Stimulated activated CD4-positive, alpha-beta T cell treated with anti-CD3 and anti-CD28 coated beads, Interleukin-1b, Interleukin-23, amount 100 ng/mL, for 1 hour (primary cell): ENCODE measurements at places on chromosomes 4 and X.

GRCh38 chr4:85763202-85763601 lies 288.3 kb downstream of the ARHGAP24 start:
- DNase-seq = no peak

DNA sequence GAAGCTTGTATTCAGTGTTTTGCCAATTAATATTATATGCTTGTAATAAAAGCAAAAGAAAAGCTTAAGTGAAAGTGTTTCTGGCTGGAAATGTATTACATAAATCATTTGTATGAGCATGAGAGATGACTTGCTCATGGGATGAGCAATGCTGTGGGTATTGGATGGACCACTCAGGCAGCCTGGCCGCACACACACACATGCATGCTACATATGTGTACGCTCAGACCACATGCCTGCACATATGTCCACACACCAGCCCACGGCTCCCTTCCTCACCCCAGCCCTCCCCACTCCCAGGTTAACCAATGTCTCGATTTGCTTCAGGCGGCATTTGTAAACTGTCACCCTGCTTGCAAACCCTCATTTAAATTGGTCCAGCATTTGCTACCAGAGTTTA lies 55.9 kb downstream of the CPLX1 start:
- DNase-seq = no peak

DNA sequence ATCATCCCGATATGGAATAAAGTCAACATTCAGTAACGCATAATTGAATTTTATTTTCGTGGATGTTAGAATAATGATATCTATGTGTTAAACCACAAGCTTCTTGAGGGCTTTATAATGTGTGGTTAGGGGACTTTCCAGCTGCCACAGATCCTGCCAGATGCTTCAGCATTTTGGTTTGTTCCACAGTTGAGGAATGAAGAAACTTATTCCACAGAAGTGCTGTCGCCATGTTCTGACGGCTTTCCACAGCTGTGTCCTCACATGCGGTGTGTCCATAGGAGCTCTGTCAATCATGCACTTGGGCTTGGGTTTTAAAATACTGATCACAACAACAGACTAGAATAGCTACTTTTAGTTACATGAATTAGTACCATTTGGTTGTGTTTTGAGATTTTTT lies 411.9 kb downstream of the TRIML1 start:
- DNase-seq = no peak

GRCh38 chrX:102720237-102721168 lies at the start of gene GPRASP3:
GPRASP3 (plus strand) TSS chrX:102720743; CDS start chrX:102748996, 28,253 bp downstream.
- peak; percentile 32 for DNase-seq

DNA sequence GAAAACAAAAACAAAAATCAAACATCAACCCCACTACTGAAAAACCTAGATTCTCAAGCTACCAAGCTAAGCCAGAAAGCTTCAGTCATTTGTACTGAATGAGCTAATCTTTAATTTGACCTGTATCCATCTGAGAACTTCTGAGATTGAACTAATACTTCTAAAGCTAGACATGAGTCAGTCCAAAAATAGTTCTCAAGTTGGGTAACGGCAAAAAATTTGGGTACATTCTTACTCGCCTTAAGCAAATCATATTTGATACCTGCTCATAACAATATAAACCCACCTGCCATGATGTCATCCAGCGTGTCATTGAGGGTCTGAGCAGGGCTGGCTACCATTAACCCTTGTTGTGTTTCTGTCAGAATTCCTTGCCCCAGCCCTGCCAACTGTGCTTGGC lies 69.7 kb upstream of the COX18 start:
- DNase-seq = no peak

DNA sequence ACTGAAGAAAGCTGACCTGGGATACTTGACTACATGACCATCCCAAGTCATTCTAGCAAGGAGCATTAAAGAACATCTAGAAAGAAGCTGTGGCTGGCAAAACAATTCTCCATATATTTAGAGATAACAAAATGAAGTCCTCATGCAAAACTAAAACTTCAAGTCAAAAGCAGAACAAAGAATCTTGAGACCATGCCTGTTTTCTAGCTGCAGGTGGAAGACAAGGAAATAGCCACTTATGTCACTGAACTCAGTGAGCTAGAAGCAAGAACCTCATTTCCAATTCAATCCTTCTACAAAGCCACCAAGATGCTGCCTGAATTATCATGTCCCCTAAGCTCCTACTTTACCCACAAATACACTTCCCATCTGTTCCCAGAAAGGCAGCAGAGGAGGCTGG lies 13.8 kb downstream of the USP46 start:
- DNase-seq = no peak

- DNase-seq = no peak
Measured at GRCh38 chr4:40555176-40555900, 74.3 kb downstream of the RBM47 start.

DNA sequence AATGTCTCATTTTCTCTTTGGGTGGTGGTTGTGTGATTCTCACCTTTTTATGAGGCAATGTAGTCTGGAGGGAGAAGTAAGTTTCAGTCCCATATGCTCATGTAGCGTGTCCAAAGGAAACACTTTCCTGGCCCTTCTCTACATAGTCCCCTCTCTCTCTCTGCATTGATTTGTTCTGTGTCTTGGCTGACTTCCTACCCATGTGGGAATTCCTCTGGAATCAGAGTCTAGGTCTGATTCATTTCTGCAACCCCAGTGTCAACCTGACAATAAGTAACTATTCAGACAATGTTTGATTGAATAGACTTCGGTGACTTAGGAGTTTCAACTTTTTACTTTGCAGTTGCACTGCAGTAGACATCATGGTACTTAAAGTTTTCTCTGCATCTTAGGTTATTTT lies 2.7 kb upstream of the ALAS2 start:
- DNase-seq = no peak

GRCh38 chrX:145817331-145818185 lies at the start of gene SLITRK2:
SLITRK2 (plus strand) TSS chrX:145817829; CDS start chrX:145822426, 4,597 bp downstream.
- no peak for DNase-seq

DNA sequence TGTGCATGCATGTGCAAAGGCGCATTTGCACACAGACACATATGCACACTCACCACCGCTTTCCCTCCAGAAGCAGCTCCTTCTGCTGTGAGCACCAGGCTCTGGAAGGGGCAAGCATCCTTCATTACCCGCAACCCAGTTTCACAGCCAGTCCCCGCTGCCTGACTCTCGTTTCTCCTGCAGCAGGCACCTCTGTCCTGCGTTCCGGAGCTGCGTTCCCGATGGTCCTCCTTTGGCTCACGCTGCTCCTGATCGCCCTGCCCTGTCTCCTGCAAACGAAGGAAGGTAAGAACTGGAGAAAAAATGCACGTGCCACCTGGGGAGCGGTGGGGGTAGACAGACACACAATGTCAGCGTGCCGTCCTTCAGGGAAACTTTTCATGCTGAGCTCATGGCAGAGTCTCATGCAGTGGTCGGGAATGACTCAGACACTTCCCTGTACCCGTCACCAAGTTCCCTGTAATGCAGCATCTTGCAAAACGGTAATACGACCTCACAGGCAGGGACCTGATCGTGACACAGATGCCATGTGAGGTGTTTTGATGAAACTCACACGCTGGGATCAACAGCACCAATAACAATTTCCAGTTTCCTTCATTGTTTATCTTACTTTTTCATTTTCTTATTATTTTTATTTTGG lies 5.1 kb downstream of the IL3RA start:
- no peak for DNase-seq

- DNase-seq = no peak
Measured at GRCh38 chr4:8920289-8920965, 48.8 kb upstream of the HMX1 start.

DNA sequence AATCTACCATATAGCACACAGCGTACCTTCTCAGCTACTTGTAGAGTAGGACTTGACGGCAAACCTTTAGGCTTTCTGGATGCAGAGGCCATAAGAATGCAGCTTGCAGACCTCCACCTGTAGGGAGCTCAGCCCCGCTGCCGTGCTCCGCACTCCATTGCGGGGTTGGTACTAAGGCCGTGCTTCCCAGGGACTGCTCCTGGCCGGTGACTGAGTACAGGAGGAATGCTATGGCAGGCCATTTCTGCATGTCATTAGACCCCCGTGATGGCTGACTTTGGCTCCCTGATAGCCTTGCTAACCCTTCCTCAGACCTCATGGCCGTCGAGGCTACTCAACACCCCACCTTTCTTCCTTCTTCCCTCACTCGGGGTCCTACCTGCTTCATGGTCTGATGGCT lies 26.4 kb downstream of the TIGD2 start:
- no peak for DNase-seq

DNA sequence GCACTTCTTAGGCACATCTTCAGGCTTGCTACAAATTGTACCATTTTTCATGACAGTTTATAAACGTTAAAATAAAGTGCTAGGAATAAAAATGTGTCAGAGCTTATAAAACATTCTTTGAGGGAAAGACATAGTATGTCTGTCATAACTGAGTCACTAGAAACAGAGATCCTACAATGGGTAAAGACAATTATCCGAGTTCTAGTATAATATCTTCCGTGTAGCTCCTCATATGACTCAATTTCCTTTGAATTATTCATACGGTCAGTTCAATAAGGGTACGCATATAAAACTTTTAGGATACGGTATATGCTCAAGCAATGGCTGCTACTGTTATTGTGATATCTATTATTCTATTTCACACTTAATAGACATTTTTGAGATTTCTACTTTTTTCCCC lies 349.1 kb downstream of the PCDH10 start:
- no peak for DNase-seq

GRCh38 chr4:100977746-100978397 lies 369.5 kb downstream of the PPP3CA start:
- DNase-seq = no peak

- peak; percentile 57 for DNase-seq
Measured at GRCh38 chr4:82462415-82462831, 32.0 kb downstream of the ENOPH1 start.

- DNase-seq = no peak
Measured at GRCh38 chr4:148092316-148093014, 349.7 kb downstream of the NR3C2 start.

DNA sequence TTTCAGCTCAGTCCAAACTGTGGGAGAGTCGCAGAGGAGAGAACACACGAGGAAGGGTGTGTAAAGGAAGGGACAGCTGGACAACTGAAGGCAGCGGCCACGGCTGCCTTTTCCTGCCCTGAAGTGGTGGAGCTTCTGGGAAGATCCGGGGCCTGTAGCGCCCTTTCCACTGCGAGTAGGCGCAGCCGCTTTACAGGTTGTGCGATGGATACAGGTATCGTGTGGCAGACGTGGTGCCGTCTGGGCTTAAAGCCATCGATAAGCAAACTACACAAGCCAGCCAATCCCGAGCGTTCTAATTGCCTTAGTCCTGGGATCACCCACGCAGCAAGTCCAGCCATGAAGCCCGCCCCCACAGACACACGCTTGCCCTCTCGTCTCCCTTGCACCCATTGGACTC lies 15.4 kb downstream of the NKX6-1 start:
- no peak for DNase-seq

GRCh38 chr4:48509543-48509942 lies 19.5 kb downstream of the ZAR1 start:
- no peak for DNase-seq

DNA sequence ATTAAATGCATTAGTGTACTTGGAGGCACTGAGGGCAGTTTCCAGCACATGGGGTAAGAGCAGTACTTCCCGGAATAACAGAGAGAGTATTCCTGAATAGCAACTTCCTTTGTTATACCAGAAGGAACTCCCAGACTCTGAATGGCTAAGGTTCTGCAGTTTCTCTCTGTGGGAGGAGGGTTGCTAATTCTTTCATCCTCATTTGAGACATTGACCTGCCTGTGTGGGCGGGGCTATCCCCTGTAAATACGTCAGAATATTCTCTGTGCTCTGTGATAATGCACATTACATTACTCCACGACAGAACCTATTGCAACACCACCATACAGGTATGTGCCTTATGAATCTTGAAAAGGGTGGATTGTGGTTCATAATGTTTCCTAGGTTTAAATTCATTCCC lies 52.7 kb downstream of the SPINK2 start:
- no peak for DNase-seq

DNA sequence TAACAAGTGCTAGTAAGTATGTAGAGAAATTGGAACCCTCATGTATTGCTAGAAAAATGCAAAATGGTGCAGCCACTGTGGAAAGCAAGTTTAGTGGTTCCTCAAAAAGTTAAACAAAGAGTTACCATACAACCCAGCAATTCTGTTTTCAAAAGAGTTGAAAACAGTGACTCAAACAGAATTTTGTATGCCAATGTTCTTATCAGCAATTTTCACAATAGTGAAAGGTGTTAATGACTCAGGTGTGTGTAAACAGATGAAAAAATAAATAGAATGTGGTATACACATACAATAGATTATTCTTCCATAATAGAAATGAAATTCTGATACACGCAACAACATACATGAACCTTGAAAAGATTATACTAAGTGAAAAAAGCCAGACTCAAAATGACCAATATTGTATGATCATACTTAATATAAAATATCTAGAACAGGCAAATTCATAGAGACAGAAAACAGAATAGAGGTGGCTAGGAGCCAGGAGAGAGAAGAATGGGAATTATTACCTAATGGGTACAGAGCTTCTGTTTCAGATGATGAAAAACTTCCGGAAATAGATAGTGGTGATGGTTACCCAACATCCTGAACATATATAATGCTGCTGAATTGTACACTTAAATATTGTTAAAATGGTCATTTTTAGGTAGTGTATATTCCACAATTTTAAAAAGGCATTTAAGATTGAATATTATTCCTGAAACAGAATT lies 51.6 kb downstream of the WDFY3 start:
- no peak for DNase-seq

- DNase-seq = no peak
Measured at GRCh38 chrX:135973025-135973547, 702 bp downstream of the MMGT1 start.

DNA sequence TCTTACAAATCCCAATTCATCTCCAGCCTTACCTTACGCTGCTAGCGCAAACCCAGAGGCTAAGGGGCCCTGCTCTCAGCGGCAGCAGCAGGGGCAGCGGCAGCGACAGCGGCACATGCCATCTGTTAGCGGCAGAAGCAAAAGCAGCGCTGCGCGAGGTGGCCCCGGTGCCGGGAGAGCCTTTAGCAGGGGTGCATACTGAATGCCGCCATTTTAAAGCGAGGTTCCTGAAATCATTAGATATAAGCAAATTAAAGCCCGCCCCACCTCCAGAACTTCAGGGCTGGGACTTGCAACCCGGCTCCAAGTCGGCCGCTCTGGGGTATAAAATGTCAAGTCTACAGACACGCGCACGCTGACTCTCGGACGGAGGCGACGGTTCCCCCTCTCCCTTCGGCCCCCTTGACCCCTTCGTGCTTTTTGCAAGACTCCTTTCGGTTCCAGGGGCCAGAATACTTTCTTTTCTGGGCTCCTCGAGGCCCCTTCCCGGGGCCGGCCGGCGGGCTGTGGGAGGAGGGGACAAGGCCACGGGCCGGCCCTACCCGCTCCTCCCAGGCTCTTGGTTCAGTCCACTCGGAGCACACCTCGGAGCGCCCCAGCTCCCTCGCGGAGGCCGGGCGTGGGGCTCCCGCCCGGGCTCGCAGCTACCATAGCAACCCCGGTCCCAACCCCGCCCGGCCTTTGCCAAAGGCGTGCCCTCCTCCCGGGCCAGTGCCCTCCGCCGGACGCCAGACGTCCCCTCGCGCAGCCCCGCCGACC lies at the start of gene MBNL3:
Gene MBNL3 (minus strand): TSS at position 220 of the 759 bp plus-strand sequence. CDS start 49,427 bp downstream, outside the sequence.
- DNase-seq = peak; percentile 26

- no peak for DNase-seq
Measured at GRCh38 chr4:108175966-108176365, 7.2 kb upstream of the LEF1 start.
